Suprapubic skin (tissue), 4 donors: ENCODE measurements at places on chromosomes 5 and 9.
A peak's percentile ranks its signal among the peaks of the same experiment; 100 is the strongest.

GRCh38 chr9:133589454-133590227, 19.5 kb downstream of the FAM163B start:
- DNase-seq, result no peak
- no peak overlapping the region for H3K27ac ChIP-seq
- peaks cover 16% of the 10 kb centered on the region for H3K4me1 ChIP-seq

DNA sequence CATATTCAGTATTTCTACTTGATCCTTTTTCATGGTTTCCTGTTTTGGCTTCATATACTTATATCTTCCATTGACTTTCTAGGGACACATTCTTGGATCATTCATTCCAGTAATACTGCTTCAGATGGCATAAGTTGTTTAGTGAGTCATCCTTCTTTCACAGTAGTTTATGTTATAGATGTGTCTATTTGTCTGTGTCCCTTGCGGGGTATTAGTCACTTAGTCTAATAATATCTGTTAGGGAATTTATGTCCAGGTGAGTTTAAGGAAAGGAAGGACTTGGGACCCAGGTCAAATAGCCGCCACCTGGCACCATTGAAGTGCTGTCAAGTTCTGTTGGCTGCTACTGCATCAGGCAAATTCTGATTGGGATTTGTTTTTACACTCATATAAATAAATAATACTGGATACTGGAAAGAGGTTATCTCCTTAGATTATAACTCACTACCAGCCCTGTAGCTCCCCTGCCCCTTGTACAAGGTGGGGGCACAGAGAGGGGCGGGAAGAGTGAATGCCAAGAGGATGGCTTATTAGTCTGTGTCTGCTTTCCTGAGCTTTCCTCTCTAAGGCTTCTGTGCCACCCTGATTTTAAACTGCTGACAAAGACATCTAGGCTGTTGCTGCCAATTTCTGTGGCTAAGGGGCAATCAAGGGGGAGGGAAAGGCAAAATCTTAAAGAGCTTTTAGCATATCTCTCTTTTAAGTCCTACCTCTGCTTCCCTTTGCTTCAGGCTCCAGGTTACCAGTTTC, 64.9 kb downstream of the CDC42SE2 start:
- H3K27me3 ChIP-seq, result no peaks in the 10 kb centered on the region
- no peak for DNase-seq
- H3K4me3 ChIP-seq, result no peak overlapping the region
- H3K27ac ChIP-seq, result no peak overlapping the region
- H3K36me3 ChIP-seq, result no peaks in the 10 kb centered on the region
- H3K4me1 ChIP-seq, result peaks cover 21% of the 10 kb centered on the region

DNA sequence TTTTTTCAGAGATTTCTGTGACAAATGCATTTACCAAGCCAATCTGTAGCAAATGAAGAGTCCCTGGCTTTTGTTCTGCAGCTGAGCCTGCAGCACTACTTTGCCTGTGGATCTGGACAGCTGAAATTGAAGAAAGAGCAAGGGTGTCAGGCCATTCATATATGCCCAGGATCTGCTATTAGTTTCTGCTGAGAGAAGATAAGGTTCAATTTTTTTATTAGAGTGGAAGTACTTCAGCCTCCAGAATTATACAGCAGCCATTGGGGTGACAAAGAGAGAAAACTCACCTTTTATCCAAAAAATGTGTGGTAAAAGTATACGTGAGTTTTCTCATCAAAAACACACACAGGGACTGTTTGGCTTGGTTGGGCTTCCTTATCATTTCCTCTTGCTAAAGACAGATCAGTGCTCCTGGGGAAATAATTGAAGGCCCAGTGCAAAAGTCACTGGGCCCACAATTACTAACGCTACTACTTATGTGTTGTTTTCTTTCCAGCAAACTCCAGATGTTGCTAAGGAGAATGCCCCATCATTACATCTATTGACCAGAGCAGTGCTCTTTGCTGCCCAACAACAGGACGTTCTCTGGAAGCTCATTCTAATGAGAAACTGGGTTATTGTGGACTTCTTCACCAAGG, 138.6 kb downstream of the CEMIP2 start:
- H3K4me3 ChIP-seq, result no peak overlapping the region
- H3K27me3 ChIP-seq, result no peaks in the 10 kb centered on the region
- H3K27ac ChIP-seq, result no peak overlapping the region
- no peaks in the 10 kb centered on the region for H3K4me1 ChIP-seq

DNA sequence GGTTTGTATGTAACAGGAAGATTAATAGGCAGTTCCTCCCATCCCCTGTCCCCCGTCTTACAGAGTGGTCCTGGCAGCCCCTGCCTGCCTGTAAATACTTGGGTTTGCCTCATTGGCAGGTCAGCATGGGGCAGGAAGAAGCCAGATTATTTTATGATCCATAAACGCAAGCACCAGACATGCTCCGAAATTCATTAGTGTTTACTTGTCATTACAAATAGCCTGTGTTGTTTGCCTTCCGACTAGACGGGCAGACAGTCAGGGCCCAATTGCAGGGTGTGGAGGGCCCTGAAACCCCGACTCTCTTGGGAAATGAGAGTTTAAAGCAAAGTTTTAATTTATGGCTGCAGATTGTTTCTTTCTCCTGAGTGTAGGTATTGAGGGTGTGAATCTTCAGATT, 97.2 kb downstream of the RALGPS1 start:
- DNase-seq, result no peak
- H3K27ac ChIP-seq, result no peak overlapping the region
- H3K4me1 ChIP-seq, result peaks cover 8% of the 10 kb centered on the region

DNA sequence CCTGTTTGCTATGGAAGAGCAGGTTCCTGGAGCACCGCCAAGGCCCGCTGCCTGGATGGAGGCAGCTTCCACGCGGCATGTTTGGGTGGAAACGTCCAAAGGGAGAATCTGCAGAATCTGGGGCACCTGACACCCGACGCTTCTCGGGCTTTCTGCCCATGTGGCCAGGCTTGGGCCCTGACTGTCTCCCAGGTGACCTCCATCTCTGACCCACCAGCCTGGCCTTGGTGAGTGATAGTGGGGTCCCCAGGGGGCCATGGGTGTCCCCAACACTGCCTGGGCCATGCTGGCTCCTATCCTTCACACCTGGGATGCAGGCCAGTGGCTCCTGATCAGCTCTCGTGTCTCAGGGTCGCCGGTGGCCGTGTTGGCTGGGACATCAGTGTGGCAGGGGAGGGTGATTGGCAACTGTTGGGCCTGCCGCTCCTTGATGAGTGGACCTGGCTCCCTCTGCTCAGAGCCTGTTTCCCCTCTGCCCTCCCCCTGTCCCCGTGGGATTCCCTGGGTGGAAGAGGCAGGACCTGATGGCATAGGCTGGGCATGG, 34.0 kb downstream of the GLT6D1 start:
- H3K4me3 ChIP-seq, result no peak overlapping the region
- no peak overlapping the region for H3K27ac ChIP-seq
- no peak for DNase-seq
- peaks cover 10% of the 10 kb centered on the region for H3K27me3 ChIP-seq
- H3K36me3 ChIP-seq, result no peaks in the 10 kb centered on the region

GRCh38 chr5:126066836-126067235, 356.4 kb upstream of the GRAMD2B start:
- no peaks in the 10 kb centered on the region for H3K4me1 ChIP-seq
- no peak overlapping the region for H3K27ac ChIP-seq
- H3K4me3 ChIP-seq, result no peak overlapping the region
- no peak for DNase-seq
- H3K27me3 ChIP-seq, result no peaks in the 10 kb centered on the region

DNA sequence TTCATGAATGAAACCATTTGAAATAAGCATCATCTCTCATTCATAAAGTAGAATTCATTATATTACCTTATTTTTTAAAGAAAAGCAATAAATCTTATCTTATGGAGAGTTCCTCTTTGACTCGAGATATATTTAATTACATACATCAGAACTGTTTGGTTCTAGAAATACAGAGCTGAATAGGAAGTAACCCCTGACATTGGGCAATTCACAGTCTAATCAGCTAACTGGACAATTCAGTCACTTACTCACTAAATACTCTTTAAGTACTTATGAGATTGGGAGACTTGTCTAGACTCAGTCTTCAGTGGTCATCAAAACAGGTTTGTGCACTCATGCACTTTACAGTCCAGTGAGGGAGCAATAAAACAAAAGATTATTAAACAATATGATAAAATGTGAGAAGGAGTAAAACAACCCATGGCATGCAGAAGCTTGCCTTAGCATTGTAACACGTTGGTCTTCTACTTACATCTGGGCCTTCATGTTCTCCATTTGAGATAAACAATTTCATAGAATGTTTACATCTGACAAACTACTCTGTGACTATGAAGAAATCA, 11.5 kb upstream of the FBXO38 start:
- H3K27me3 ChIP-seq, result no peaks in the 10 kb centered on the region
- DNase-seq, result no peak
- no peaks in the 10 kb centered on the region for H3K36me3 ChIP-seq
- no peak overlapping the region for H3K27ac ChIP-seq

DNA sequence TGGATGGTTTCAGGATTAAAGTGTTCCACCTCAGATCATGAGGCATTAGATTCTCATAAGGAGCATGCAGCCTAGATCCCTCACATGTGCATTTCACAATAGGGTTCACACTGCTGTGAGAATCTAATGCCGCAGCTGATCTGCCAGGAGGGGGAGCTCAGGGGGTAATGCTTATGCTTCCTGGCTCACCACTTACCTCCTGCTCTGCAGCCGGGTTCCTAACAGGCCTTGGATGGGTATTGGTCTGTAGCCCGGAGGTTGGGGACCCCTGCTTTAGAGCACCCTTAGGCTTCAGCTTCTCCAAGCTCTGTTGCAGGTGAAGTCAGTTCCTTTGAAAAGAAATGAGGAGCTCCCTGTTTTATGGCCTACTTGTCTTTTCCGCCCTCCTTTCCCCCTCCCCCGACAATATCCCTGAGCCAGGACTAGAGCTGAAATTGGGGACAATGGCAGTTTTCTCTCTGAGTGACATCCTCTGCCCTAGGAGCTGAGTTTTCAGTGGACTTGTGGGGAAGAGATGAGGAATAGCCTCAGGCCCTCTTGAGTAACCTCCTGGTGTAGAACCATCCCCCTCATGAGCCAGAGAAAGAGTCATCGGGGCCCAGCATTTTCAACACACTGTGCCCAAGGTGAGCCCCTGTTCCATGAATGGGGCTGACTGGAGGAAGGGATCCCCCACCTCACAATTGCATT, 16.2 kb upstream of the MAT2B start:
- H3K36me3 ChIP-seq, result no peaks in the 10 kb centered on the region
- no peak overlapping the region for H3K4me3 ChIP-seq
- DNase-seq, result no peak
- no peak overlapping the region for H3K27ac ChIP-seq
- no peaks in the 10 kb centered on the region for H3K27me3 ChIP-seq
- H3K4me1 ChIP-seq, result no peaks in the 10 kb centered on the region

DNA sequence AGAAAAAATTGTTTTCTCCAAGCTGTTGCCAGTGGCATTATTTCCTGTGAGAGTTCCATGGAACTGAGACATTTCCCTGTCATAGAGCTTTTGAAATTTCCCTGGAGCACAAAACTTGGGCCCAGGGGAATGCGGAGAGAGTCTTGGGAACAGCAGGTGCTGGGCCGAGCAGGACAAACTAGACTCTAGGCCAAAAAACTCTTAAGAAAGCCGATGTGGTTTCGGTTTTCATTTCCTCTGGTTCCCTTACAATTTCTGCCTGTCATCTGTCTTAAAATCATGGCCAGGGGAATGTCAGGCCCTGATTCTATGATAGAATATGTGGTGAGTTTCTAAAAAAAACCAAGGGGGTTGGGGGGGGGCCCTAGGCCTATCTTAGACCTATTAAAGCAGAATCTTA, 4.6 kb downstream of the SLC35A4 start:
- H3K4me3 ChIP-seq, result no peak overlapping the region
- peak overlapping the region; percentile 3 for H3K27ac ChIP-seq
- peaks cover 26% of the 10 kb centered on the region for H3K36me3 ChIP-seq
- no peaks in the 10 kb centered on the region for H3K27me3 ChIP-seq
- no peak for DNase-seq
